ENCODE measurements at places on chromosomes 2 and 18. TPM values are rescaled to one million over a fixed set of nuclear protein-coding genes. Genes with fewer than 3 reads are reported as not detected.

HRH4 gene
- total RNA-seq: not detected

ZAP70 gene
- total RNA-seq: 0.27 TPM

EMX1 gene
- total RNA-seq: 0.08 TPM

ST8SIA5 gene
- not detected for total RNA-seq

APOB gene
- total RNA-seq: not detected

MFSD2B gene
- total RNA-seq: 0.62 TPM

PSMA8 gene
- total RNA-seq: not detected

CAPN14 gene
- total RNA-seq: 0.03 TPM

XIRP2 gene
- total RNA-seq: not detected

AQP12A gene
- total RNA-seq: not detected
